ENCODE measurements at places on chromosomes 3 and 15. TPM values are rescaled to one million over a fixed set of nuclear protein-coding genes. Genes with fewer than 3 reads are reported as not detected.

Gene RYR3
- total RNA-seq = not detected

DNA sequence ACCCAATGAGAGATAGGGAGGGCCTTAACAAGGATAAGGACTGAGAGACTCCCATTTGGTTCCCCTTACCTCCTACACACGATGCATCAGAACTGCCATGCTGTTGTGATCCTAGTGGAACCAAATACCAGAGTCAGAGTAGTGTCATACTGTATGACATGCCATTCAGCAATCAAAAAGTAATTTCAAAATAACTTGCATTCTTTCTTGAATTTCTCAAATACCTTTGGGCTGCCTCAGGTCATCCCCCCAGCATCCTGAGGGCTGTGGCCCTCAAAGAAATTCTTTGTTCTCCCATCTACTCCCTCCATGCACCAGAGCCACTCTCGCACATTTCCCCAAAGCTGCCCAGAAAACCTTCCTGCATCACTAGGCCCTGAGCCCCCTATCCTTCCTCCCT, 68.9 kb upstream of the PPP2R3A start:
- no peak for DNase-seq

Gene SLC22A14
- 0.16 TPM for total RNA-seq

DNA sequence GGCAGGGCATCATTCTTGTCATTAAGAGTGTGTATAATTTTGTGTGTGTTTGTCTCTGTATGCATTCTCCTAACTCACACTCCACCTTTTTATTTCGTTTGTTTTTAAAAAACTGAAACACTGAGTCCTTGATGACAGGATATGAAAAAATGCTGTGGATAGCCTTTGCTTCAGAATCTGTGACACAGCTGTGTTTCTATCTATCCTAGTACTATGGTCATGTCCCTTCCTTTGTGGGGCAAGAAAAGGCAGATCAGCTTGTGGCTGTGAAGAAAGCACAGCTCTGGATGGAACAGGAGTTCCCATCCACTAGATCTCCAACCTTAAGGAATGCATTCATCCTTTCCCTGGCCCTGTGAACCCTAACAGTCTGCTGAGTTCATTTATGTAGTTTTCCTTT, 60.3 kb downstream of the OTOL1 start:
- DNase-seq = no peak

Gene KPNA4
- total RNA-seq = 43.4 TPM

Gene CCR2
- total RNA-seq = 0.16 TPM

Gene SLC28A1
- not detected for total RNA-seq

DNA sequence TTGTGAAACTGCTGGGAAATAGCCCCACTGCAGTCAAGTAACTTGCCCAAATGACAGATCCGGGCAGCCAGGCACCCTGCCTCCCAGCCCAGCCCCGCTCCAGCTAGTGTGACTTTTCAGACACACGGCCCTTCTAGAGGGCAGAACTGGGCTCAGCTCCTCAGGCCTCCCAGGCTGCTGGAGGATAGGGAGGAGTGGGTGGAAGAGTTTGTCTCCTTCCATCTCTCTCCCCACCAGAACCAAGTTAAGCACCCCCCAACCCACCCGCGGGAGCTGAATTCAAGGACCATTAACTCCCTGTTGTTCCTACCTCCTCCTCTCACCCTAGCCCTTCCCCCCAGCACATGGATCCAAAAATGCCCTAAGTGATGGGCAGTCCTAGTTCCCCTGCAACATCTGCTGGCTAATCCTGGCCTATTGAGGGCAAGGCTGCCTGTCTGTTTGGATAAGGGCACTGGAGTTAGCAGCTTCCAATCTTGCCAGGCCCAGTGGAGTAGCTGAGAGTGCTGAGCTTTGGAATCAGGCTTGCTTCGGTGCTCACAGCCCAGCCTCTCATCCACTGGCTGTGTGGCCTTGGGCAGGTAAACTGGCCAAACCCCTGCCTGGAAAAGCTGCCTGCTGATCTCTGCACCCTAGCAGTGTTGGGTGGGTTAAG, 3.1 kb downstream of the CCDC33 start:
- DNase-seq = no peak

- no peak for DNase-seq
Measured at GRCh38 chr15:65072027-65072426, 4.2 kb upstream of the RASL12 start.

- no peak for DNase-seq
Measured at GRCh38 chr15:49855917-49856637, 235.2 kb downstream of the DTWD1 start.

- no peak for DNase-seq
Measured at GRCh38 chr3:130465521-130465920, 51.5 kb upstream of the COL6A6 start.

Gene IP6K1
- total RNA-seq = 44.3 TPM

Gene CCDC39
- not detected for total RNA-seq

DNA sequence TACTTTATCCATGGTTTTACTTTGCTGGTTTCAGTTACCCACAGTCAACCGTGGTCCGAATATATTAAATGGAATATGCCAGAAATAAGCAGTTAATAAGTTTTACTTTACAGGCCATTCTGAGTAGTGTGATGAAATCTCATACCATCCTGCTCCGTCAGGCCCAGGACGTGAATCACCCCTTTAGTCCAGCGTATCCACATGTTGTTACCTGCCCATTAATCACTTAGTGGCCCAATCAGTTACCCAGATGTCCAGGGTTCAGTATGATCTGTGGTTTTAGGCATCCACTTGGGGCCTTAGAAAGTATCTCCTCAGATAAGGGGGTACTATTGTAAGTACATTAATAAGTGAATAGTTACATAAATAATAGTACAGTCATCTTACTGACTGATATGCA, 88.0 kb downstream of the TTBK2 start:
- DNase-seq = no peak

DNA sequence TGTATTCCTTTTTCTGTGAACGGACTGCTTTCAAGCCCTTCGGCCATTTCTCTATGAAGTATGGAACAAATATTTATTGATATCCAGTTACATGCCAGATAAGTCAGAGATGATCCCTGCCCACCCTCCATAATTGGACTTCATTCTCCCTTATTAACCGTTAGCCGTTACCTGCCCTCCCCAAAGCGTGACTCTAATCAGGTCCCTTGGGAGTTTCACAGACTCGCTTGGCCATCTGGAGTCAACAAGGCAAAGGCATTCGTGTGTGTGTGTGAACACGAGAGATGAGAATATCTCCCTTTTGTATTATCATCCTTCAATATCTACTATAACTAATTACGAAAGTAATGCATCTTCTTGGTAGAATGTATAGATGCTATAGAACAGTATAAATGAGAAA, 314.5 kb downstream of the TLE3 start:
- no peak for DNase-seq

Gene ZBBX
- total RNA-seq = not detected

GRCh38 chr3:27324686-27325085, 44.5 kb downstream of the NEK10 start:
- no peak for DNase-seq

Gene CD200
- 19.4 TPM for total RNA-seq
